ENCODE measurements at places on chromosomes 11 and 22. TPM values are rescaled to one million over a fixed set of nuclear protein-coding genes. Genes with fewer than 3 reads are reported as not detected.

DNA sequence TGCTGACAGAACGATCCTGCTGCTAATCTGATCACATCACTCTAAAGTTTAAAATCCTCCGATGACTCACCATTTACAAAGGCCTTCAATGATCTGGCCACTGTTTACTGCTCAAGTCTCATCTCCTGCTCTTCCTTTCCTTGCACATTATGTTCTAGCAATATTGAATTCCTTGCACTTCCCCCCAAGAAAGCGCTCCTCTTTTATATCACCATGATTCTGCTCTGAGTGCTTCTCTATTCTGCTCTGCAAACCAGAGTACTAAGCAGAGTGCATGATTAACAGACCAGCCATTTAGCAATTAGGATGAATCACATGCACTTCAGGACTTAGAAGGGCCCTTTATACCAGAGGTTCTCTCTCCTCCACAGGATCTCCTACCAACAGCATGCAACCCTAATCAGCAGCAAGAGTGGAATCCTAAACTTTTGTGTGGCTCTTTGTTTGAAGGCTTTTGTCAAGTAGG, 1122.8 kb upstream of the CCDC90B start:
- no peak for DNase-seq

DNA sequence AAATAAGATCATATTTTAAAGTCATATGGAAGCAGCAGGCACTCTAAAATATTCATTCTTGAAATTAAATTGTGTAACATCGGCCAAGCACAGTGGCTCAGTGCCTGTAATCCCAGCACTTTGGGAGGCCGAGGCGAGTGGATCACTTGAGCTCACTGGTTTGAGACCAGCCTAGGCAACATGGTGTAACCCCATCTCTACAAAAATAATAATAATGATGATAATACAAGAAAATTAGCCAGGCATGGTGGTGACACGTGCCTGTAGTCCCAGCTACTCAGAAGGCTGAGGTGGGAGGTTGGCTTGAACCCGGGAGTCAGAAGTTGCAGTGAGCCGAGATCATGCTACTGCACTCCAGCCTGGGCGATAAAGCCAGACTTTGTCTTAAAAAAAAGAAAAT, 77.4 kb downstream of the TRIM29 start:
- DNase-seq, result no peak

GRCh38 chr11:76659672-76660532, 10.6 kb downstream of the LRRC32 start:
- DNase-seq, result peak; percentile 67

DNA sequence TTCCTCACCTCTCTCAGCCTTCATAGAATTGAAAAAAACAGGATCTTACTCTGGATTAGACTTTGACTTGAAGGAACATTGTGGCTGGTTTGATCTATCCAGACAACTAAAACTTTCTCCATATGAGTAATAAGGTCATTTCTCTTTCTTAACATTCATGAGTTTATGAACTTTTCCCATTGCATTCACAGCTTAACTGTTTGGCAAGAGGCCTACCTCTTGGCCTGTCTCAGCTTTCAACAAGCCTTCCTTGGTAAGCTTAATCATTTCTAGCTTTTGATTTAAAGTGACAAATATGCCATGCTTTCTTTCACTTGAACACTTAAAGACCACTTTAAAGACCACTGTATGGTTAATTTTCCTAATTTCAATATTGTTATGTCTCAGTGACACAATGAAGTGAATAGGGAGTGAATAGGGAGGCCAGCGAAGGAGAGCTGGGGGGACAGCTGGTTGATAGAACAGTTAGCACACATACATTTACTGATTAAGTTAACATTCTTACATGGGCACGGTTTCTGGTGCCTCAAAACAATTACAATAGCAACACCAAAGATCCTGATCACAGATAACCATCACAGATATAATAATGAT, 17.0 kb downstream of the IMMP1L start:
- no peak for DNase-seq

GRCh38 chr11:95924414-95924760, 480 bp upstream of the MTMR2 start:
- no peak for DNase-seq

DNA sequence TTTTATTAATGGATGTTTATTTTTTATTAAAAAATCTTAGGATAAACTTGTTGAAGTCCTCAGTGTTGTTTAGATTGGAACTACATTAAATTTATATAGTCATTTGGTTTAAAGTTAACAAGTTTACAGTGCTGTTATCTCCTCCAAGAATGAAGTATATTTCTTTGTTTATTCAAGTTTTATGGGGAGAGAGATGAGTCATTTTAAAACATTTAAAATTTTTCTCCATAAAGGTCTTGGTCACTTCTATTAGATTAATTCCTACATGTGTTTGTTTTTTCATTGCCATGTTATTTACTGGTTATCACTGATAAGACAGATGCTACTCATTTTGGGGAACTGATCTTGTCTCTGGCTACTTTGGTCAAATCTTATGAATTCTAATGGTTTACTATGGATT, 429.6 kb downstream of the METTL15 start:
- DNase-seq, result no peak

DNA sequence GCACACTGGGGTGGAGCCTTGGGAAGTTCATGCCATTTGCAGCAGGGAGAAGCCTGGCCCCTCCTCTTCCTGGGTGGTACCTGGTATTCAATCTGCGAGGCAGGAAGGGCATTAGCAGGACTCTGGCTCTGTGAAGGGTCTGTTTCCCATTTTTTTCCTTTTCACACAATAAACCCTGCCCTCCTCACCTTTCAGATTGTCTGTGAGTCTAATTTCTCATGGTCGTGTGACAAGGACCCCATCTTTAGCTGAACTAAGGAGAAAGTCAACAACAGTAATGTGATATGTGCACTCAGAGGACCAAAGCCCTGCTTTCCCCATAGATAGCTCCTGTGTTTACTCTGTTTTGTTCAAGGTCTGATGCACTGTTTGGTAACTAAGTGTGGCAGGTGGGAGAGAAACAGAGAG, 26.6 kb upstream of the CASP4 start:
- no peak for DNase-seq

DNA sequence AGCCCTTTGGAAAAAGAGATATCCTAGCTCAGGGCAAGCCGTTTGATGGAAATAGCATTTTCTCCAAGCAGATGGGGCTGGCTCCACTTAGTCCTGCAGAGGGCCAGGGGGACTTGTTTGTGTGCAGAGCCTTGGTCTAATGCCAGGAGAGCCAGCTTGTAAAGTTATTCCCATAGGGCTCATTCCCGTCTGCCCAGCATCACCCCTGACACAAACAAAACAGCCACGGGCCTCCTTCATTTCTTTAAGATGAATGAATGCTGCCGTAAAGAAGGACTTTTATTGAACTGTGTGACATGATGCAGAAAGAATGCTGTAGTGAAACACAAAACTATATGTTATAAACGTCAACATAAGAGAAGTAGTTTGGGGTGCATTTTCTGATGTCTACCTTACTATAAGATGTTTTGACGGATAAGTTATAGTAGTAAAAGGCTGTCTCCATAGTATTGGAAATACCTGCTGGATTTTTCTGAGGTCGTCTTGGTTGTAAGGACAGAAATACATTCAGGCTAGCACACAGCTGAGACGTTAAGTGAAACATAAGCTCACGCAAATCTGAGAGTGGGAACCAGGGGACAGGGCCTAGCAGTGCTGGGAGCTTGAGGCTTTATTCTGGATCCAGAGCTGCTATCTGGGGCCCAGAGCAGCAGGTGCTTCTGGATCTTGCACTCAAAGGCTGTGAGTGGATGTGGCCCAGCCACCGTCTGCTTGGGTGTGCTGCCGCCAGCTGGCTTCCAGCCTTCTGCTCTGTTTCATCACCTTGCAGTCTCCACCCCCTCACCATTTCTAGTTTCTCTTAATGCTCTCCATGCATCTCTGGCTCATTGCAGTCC, 53.3 kb downstream of the NCAM1 start:
- DNase-seq, result no peak

DNA sequence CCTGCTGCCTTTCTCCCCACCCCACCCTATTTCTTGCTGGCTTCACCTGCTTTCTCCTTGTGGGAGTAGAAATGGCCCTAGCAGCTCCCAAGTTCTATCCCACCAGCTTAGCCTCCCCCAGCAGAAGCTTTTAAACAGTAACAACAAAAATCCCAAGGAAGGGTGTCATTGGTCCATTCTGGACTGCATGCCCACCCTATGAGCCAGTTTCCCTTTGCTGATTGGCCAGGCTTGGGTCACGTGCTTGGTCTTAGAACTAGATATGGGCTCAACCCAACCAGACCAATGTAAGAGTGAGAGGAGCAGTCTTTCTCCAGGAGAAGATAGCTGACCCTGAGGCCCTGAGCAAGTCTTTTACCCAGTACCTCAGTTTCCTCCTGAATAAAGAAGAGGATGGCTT, 2.3 kb downstream of the MTFP1 start:
- no peak for DNase-seq

GRCh38 chr11:117058761-117059261, 39.4 kb downstream of the SIK3 start:
- no peak for DNase-seq

DNA sequence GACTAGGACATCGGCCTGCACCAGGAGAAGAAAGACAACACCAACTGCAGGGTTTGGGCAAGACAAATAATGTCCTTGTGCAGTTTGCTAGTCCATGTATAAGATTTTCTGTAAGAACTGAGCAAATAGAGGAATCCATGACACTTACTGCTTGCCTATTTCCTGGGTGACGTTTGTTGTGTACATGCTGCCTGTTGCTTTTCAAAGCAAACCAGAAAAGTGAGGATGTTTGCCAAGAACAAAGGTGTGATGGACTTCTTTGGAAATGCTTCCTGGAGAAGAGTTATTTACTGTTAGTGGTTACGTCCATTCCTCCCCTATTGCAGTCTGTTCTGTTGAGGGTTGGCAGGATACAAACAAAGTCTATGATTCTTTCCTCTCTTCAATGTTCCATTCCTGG, 126.5 kb downstream of the CASP12 start:
- DNase-seq, result no peak

GRCh38 chr22:33062361-33062760, 4.2 kb upstream of the SYN3 start:
- no peak for DNase-seq

- peak; percentile 52 for DNase-seq
These were observed 5.5 kb downstream of the PLET1 start for GRCh38 chr11:112255067-112255720.

GRCh38 chr11:71410363-71410966, 37.7 kb downstream of the DHCR7 start:
- no peak for DNase-seq

DNA sequence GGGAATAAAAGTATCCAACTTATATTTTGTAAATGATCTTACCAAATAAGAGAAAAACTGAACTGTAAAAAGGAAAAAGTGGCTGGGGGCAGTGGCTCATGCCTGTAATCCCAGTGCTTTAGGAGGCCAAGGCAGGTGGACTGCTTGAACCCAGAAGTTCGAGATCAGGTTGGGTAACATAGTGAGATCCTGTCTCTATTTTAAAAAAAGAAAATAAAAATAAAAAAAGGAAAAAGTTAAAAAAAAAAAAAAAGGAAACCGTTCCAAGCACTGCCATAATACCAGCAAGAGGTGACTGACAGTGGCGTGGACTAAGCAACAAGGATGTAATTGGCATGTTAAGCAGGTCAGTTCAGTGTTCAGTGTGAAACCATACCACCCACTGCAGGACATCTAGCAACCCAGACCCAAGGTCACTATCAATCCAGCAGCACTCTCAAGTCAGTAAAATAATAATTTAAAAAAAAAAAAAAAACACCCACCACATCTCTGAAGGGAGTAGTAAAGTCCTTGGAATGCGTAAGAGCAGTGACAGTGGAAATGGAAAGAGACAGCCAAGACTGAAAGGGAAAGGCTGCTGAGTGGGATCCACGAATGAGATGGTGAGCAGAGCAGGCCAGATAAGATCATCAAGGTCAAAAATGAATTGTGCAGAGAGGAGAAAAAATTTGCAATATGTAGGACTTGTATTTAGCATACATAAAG, 43.6 kb downstream of the MAPK1 start:
- DNase-seq, result no peak

GRCh38 chr11:123416566-123416965, 13.5 kb upstream of the GRAMD1B start:
- no peak for DNase-seq

GRCh38 chr11:116720895-116721294, 51.9 kb downstream of the BUD13 start:
- DNase-seq, result no peak

- no peak for DNase-seq
These were observed 5.0 kb upstream of the MTFP1 start for GRCh38 chr22:30420347-30421125.

ANO9 gene
- polyA plus RNA-seq, result 8.1 TPM

MTA2 gene
- 40.3 TPM for polyA plus RNA-seq

KIRREL3 gene
- not detected for polyA plus RNA-seq

LRFN4 gene
- polyA plus RNA-seq, result 4.4 TPM

PGAP2 gene
- polyA plus RNA-seq, result 11.0 TPM

EIF3F gene
- 258 TPM for polyA plus RNA-seq

PKNOX2 gene
- 3.9 TPM for polyA plus RNA-seq

NAV2 gene
- polyA plus RNA-seq, result 5.0 TPM

OLFML1 gene
- 4.9 TPM for polyA plus RNA-seq

Data from aorta (tissue), 5 donors.